ENCODE measurements at places on chromosomes 1 and 21.

DNA sequence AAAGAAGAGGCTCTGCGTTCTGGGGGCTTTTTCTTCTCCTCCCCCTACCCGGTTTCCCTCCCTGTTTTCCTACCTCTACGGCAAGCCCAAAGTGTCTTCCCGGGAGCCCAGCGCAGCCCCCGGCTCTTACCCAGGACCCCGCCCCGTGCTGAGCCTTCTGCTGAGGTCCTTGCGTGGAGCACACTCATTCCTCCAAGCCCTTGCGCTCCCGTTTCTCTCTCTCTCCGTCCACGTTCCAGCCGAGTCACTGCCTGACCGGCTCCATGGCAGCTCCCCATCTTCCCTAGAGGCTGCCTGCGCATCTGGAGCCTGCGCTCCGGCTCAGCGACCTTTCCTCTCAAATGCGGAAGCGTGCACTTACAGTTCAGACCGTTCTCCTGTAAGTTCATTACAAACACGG lies 24.9 kb upstream of the PDXK start:
- DNase-seq, result no peak

DNA sequence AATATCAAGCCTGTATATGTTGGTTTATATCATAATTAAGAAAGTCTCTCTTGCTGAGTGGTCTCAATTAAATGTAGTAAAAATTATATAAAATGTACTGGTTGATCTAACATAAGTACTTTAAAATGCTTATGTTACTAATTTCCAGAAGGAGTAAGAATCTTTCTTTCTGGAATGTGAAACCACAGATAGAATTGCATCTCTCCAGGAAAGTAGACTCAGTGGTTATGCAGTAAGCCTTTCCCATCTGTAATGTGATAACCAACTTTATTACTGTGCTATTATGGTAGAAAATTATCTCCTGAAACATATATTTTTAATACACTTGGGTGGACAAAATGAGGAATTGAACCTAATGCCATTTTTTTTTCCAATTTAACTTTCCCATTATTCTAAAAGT lies 8.9 kb upstream of the RALGPS2 start:
- DNase-seq, result no peak

DNA sequence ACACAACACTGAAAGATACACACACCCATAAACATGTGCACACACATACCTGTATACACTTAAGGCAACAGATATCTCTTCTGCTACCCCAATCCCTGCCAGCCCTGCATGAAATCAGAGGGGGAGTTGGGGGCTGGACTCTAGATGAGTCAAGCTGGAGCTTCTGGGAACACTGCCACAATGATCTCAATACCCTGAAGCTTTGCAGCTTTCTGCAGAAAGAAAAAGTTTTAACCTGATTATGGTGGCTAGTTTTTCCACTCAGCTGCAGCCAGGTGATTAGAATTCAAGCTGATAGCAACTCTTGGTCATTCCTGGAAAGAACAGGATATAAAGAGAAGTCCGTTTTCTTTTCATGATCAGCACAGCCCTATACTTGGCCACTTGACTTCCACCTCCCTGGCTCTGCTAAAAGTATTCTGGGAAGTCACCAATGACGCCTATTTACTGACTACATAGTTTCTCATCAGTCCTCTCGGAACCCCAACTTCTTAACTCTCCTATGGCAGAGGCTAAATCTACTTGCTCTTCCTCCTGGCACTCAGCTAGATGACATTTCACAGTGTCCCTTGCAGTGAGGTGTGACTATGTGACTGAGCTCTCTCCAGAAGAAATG lies 20.7 kb upstream of the DNASE2B start:
- no peak for DNase-seq

GRCh38 chr1:210455840-210456603 lies 127.3 kb downstream of the HHAT start:
- DNase-seq, result no peak

GRCh38 chr1:219324171-219324570 lies 150.5 kb downstream of the LYPLAL1 start:
- DNase-seq, result no peak

DNA sequence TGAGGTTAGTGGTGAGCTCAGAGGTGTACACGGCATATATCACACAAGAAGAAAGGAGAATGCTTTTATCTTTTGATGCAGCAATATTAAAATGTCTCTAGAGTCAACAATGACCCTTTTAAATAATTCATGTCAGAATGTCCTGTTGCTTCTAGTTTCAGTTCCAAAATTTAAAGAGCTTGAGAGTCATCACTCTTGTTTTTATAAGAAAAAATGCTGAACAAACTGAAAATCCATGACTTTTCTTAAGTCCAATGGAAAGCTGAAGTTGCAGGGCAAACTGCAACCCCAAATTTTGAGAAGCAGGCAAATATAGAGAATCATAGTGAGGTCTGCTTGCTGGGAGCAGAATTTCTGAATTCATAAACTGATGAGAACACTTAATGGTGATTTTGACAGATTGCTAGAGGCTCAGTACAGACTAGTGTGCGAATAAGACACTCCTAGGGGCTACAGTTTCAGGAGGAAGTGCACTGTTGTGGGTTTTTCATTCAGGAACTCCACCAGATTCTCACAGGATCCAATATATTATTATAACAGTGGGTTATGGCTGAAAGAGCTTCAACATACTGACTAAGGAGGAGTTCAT lies 135.1 kb downstream of the CLIC6 start:
- no peak for DNase-seq

- peak; percentile 92 for DNase-seq
Observed at GRCh38 chr1:12161662-12162458, 4.9 kb upstream of the TNFRSF1B start.

DNA sequence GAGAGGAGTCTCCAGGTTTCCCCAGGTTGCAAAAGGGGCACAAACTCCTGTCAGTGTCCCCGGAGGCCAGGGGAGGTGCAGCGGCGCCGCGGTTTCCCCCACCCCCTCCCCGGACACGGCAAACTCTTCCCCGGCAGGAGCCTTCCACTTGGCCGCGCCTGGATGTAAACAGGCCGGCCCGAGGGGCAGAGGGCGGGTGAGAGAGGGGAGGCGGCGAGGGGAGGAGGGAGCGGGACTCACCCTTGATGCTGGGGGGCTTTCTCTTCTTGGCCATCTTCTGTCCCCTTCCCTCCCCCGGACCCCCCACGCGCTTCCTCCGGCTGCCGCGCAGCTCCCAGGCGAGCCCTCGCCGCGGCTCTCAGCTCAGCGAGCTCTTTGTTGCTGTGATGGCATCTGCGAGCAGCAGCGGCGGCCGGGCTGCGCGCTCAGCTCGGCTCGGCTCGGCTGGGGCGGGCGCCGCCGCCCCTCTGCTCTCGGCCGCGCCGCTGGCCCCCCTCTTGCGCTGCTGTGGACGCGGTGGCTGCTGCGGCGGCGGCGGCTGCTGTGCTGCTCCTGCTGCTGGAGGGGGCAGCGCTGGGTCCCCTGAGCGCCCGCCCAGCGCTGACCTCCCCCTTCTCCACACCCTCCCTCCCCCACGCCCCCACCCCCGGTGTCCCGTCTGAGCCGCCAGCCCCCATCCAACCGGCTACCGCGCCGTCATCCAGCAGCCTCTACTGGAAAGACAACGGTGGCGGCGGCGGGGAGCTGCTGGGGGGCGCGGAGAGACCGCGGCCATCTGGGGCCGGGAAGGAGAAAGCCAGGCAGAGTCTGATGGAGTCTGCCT lies 4.9 kb upstream of the SLC44A5 start:
- DNase-seq, result no peak

DNA sequence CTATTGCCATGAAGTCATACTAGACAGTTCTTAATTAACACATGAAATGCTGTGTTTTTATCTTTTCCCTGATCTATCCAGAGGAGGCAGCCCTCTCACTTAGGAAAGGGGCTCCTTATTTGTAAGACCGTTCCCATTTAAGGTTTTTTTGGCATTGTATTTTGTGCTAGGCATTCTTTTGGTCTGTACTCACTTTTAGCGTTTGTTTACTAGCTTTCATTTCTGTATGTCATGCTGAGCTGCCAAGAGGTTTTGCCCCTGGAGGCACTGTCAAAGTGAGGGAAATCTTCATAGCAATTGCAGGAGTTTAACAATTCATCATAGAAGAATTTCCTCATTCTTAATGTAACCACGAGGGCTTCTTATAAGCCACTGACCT lies 59.5 kb downstream of the MTR start:
- no peak for DNase-seq

DNA sequence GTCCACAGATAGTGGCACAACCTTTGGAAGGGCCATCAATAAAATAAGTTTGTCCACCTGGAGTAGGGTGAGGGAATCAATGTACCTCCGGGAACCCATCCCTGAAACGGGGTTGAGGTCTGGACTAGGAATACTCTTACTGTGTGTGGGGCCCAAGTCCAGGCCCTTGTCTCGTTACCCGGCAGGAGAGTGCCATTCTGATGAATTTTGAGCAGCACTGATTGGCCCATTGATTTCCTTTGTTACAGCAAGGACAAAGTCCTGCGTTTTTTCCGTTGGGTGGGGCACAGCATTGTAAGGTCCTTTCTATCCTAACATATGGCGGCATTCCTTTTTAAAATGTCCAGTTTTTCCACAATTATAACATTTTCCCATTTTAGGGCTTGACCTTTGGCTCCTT lies 75.2 kb downstream of the AXDND1 start:
- DNase-seq, result no peak

- DNase-seq, result no peak
Observed at GRCh38 chr1:177490036-177490639, 319.4 kb downstream of the BRINP2 start.

- DNase-seq, result no peak
Observed at GRCh38 chr21:41548781-41549180, 40.8 kb upstream of the TMPRSS2 start.

GRCh38 chr1:41872074-41872473 lies 46.6 kb downstream of the HIVEP3 start:
- DNase-seq, result no peak

- peak; percentile 39 for DNase-seq
Observed at GRCh38 chr1:28115267-28115666, 26.9 kb upstream of the EYA3 start.

DNA sequence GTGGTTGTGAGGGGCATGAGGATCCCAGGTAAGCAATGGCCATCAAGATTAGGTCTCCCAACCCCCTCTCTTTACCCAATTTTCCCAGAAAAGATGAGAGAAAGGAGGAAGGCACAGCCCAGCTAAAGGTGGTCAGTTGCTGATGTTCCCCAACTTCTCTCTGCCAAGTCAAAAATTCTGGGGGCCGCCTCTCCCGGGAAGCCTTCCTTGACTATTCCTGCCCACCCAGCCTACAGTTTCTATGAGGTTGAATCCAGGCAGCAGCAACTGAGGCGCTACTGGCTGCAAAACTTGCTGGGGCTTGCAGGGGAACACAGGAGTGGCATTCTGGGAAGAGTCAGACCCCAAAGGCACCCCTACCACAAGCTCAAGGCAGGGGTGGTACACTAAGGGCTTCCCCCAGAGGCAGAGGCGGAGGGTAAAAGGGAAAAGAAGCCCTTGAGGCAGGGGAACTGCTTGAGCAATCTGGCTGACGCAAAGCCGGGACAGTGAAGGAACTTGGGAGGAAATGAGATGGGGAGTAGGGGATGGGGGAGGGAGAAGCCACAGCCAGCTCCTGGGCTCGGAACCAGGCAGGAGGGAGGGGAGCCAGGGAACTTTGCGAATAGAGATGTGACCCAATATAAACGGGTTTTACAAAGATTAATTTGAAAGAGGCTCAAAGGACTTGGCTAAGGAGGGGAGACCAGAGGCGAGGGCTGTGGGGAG lies 31.2 kb downstream of the SDC3 start:
- no peak for DNase-seq

GRCh38 chr1:101069158-101069557 lies 43.6 kb upstream of the DPH5 start:
- DNase-seq, result no peak

DNA sequence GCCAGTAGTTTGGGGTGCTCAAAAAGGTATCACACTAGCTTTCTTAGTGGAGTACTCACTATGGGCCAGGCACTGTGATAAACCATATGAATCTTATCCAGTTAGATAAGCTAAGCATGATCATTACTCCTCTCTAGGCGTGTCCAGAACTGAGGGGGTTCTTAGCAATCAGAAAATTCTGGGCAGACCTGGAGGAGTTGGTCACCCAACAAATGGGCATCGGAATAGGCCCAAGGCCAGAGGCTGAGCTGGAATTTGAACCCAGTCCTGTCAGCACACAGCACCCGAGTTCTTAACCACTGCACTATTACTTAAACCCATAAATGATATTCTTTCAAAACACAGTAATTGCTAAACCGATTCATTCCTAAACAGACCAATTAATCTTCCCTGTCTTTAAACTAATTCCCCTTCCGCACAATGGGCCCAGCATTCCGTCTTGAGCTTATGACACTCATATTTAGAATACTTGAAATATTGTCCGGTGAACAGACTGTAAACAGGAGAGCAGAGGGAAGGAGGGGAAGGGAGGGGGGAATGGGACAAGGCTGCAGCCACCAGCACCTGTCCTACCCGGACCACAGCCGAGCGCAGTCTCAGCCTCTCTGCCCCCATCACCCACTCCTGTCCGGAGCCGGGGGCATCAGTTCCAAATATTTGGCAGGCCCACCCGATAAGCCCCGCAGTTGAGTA lies 113.0 kb upstream of the GADD45A start:
- DNase-seq, result no peak

- no peak for DNase-seq
Observed at GRCh38 chr1:161200421-161200991, 1.7 kb upstream of the ADAMTS4 start.

DNA sequence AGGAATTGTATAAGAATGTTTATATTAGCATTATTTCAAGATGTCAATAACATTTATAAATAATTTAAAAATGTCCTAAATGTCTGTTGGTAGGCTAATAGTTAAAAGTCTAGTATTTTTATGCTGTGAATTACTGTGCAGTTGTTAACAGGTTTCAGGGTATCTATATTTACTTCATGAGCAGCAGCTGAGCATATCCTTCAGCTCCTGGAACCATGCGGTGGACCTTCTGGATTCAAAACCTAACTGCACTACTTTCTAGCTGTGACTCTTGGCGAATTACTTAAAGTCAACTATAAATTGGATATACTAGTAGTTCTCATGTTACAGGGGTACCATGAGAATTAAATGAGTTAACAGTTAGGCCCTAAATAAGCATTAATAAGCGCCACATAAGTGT lies 3.7 kb downstream of the CEP350 start:
- no peak for DNase-seq

DNA sequence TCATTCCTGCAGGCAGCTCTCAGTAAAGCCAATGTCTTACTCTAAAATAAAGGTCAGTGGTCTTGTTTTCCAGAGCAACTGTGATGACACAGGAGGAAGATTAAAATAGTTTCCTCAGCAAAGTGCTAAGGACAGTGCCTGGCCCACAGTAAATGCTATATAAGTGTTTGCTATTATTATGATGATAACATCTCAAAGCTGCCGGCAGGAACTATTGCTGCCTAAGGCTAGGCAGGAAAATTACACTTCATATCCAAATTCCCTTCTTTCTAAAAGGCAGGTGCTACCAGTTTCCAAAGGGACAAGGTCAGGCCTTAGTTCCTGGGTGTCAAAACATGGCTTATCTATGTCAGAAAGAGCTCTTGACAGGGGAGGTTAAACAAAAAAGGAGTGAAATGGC lies 401.3 kb downstream of the HHAT start:
- DNase-seq, result no peak

DNA sequence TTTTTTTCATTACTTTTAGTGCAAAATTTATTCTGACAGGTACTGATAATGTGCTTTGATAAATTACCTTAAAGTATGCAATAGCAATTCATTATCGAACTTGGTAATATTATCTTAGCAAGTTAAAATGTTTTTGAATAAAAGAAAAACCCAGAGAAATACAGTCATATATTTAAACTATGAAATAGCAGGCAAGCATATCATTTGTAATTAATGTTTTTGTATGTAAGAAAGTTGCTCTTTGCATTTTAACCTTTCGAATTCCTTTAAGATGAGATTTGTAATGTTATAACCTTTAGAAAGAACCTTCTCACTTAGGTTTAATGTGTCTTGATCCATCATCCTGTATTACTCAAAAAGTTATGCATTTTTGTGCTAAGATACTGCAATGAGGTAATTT lies 585.6 kb downstream of the PTBP2 start:
- DNase-seq, result no peak

- no peak for DNase-seq
Observed at GRCh38 chr1:62288662-62289061, 30.6 kb downstream of the KANK4 start.
